ENCODE measurements at places on chromosomes 12 and 14. TPM values are rescaled to one million over a fixed set of nuclear protein-coding genes. Genes with fewer than 3 reads are reported as not detected.

DNA sequence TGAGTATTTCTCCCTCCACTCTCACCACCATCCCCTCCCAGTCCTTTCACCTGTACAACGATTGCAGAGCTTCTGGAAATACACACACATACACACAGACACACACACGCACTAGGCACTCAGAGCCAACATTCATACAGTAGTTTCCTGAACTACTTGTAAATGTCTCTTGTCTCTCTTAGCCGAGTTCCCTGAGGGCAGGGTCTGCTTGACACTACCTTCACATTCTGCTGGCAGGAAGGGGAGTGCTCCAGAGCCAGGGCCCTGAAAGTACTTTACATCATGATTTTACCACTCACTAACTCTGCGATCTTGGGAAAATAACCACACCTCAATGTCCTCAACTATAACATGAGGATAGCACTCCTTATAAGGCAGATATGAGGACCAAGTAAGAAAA is 82.7 kb downstream of the GAS2L3 start:
- DNase-seq, result no peak

- peak; percentile 74 for DNase-seq
These were observed 100.8 kb downstream of the CCER1 start for GRCh38 chr12:90854136-90854689.

DNA sequence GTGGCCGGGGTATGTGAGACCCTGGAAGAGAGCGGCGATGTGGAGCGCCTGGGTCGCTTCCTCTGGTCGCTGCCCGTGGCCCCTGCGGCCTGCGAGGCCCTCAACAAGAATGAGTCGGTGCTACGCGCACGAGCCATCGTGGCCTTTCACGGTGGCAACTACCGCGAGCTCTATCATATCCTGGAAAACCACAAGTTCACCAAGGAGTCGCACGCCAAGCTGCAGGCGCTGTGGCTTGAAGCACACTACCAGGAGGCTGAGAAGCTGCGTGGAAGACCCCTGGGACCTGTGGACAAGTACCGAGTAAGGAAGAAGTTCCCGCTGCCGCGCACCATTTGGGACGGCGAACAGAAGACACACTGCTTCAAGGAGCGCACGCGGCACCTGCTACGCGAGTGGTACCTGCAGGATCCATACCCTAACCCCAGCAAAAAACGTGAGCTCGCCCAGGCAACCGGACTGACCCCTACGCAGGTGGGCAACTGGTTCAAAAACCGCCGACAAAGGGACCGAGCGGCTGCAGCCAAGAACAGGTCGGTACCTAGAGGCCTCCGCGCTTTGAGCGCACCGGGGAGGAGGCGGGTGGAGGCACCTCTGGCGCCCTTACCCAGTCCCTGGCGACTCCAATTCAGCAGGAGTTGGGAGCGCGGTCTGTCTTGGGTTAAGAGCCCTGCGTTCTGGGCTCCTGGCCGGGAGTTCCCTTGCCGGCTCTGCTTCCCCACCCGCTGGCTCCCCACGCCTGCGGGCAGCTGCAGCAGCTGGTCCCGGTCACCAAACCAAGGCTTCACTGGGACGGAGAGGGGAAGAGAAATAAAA is 700 bp downstream of the SIX6 start:
- no peak for DNase-seq

- DNase-seq, result peak; percentile 41
These were observed 11.2 kb upstream of the LBHD2 start for GRCh38 chr14:103072595-103073366.

DNA sequence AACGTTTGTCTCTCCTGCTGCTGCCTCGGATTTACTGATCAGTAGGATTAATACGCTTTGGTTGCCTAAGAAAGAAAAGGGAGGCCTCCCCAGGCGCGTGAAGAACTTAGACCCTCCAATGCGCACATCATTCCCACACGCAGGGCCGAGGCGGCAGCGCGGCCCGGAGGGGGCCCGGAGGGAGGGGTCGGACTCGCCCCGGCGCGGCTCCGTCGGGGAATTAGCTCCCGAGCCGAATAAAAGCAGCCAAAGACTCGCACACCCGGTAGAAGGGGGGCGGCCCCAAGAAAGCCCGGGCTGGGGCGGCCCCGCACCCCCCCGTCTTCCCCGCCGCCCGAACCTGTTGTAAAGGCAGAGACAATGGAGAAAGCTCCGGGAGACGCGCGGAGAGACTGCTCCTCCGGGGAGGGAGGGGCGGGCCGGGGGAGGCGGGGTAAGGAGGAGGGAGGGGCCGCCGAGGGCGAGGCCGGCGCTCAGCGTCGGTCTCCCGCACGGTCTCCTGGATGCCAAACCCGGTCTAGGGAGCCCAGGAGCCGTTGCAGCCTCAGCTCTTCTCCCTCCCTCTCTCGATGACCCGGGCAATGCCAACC is at the start of gene NELL2:
TSS of gene NELL2 (minus strand) at position 362 of the 590 bp plus-strand sequence. CDS start 446 bp downstream, outside the sequence.
- DNase-seq, result peak; percentile 41

- DNase-seq, result no peak
These were observed 6.8 kb downstream of the VRK1 start for GRCh38 chr14:96803958-96804357.

DNA sequence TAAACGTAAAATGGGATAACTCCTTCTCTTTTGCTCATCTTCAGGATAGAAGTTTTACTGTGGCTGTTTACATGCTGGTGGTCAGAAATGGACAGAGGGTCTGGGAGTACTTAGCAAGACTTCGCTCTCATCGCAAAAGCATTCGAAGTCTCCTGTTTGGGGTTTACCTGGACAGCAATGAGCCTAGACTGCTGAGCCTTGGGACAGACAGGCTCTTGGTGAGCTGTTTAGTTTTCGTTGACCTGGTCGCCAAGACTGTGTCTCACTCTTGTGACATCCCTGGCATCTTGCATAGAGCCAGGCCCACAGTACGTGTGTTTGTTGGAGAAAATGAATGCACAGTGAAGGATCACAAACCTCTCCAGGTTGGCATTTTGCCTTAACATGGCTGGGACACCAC is 42.1 kb downstream of the CFAP251 start:
- no peak for DNase-seq

DNA sequence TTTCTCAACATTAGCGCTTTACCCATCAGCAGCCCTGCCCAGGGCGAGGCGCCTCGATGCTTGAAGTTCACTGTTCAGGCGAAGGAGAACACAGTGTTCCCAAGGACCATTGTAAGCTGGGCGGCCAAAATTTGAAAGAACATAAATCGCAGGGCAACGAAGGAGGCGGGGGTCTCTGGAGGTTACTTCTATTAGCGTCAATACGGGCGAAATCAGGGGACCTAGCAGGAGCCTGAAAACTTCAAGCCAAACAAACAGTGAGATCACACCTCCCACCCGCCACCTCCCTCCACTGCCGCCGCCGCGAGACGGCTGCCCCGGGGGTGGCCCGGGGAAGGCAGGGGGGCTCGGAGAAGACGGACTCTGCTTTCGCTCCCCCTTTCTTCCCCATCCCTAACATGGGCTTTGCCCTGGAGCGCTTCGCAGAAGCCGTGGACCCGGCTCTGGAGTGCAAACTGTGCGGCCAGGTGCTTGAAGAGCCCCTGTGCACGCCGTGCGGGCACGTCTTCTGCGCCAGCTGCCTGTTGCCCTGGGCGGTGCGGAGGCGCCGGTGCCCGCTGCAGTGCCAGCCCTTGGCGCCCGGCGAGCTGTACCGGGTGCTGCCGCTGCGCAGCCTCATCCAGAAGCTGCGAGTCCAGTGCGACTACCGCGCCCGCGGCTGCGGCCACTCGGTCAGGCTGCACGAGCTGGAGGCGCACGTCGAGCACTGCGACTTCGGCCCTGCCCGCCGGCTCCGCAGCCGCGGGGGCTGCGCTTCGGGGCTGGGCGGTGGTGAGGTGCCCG is at the start of gene PDZRN4:
TSS of gene PDZRN4 (plus strand) at position 263 of the 783 bp plus-strand sequence.
- DNase-seq, result no peak

DNA sequence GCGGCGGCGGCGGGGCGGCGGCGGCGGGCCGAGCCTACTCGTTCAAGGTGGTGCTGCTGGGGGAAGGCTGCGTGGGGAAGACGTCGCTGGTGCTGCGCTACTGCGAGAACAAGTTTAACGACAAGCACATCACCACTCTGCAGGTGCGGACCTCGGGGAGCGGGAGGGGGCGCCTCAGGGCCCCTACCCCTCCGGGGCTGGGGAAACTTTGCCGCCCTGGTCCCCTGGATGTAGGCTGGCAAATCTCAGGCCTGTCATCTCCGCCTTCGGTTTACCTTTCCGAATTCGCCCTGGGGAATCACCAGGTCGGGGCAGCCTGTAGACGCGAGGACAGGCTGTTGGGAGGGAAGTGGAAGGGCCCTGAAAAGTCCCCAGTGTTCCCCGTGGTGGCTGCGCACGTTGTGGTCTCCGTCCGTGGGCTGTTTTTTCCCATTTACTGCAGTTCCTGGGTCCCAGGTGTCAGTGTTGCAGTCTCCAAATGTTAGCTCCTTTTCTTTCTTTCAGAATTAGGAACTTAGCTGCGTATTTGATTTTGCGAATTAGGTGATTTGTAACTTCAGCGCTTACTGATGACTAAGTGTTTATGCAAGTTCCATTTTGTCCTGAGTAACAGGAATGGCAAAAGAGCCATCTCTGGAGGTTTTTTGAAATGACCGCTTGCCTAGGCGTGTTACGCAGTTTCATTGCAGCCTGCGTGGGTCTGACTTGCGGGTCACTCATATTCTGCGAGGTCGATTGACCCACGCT is 656 bp downstream of the RAB21 start:
- DNase-seq, result peak; percentile 87

- DNase-seq, result peak; percentile 6
These were observed 11.5 kb downstream of the GNS start for GRCh38 chr12:64747695-64748094.

DNA sequence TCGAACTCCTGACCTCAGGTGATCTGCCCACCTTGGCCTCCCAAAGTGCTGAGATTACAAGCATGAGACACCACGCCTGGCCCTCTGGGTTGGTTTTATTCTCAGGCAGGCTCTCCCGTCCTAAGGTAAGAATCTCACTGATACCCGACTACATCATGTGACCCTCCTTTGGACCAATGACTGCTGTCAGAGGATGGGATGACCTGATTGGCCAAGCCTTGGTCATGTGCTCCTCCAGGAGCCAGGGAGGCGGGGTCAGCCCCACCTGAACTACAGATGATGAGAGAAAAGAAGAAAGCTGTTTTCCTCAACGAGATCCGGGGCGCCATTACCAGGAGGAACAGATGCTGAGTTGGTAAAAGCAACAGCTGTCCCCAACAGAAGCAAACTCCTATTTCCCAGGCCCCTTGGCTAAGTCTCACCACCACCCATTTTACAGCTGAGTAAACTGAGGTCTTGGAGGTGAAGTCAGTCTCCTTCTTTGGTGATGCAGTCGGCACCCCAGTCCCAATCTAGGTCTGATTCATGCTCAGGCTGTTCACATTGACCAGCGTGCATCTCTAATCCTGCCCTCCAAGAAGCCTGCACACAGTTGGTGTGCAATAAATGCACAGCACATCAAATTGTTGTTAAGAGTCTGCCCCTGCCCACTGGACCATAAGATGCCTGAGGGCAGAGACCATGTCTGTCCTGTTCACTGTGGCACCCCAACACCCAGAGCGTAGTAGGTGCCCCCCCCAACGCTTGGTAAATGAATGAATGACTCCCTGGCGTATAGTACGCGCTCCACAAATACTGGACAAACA is 118.8 kb downstream of the SCARB1 start:
- peak; percentile 48 for DNase-seq

DNA sequence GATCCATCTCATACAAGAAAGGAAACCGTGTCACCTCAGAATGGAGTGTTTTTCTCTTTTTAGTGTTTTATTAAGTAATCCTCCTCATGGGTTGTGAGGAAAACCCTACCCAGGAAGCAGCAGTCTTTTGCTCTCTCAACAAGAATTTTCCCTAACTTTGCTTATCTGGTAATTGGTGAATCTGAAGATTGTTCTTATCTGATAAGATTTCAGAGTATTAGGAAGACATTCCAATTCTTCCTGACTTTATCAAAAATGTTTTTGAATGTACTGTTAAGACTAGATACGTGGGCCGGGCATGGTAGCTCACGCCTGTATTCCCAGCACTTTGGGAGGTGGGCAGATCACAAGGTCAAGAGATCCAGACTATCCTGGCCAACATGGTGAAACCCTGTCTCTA is 86.0 kb downstream of the PHLDA1 start:
- no peak for DNase-seq

DNA sequence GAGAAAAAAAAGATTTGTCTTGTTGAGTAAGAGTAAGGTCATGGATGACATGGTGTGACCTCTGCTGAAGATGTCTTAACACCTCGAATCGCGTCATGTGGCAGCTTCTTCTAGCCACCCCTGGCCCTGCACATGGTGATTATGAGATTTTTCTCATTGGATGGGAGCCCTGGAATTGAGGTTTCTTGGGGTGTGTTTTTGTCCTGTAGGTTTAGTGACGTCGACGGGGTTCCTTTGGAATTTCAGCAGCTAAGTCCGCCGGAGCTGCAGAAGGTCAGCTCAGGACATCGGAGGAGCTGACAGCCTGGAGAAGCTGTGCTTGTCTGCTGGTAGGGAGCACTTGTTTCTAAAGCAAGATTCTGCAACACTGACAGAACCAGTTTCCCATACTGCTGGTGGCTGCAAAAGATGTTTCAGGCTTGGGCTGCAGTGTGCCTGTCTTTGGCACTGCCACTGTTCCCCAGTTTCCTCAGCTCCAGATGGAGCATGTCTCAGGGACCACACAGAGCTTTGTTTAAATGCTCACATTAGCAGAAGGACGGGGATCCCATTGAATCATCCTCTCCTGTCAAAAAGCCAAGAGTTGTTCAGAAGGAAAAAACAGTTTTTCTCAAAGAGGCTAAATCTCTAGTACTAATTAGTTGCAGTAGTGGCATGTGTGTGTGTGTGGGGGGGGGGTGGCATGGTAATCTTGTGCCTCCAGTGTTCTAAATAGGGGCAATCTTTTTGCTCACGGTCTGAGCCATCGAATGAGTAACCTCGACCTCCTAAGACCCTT is 5.2 kb upstream of the FOS start:
- DNase-seq, result peak; percentile 87

GRCh38 chr14:102140027-102140749 is 491 bp downstream of the WDR20 start:
- peak; percentile 69 for DNase-seq

DNA sequence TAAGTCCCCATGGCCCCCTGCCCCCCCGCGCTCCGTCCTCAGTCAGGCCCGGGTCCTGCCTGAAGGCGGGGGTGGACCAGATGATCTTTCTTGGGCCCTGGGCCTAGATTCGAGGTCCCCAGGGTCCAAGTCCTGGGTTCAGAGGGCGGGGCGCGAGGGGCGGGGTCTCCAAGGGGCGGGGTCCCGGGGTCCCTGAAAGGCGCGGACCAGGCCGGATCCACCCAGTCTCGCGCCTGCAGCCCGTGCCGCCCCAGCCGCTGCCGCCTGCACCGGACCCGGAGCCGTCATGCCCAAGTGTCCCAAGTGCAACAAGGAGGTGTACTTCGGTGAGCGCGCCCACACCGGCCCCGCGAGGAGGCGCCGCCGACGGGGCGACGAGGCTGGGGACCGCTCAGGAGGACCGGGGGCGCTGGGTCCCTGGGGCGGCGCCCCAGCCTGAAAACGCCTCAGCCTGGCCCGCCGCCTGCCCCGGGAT is 325 bp downstream of the CRIP1 start:
- DNase-seq, result no peak

The SENP1 gene
- total RNA-seq, result 28.6 TPM

The ATG2B gene
- 10.0 TPM for total RNA-seq

The SPX gene
- 0.63 TPM for total RNA-seq

The GLT8D2 gene
- total RNA-seq, result 58.6 TPM

The DEPDC4 gene
- total RNA-seq, result 0.13 TPM

The RFLNA gene
- 4.9 TPM for total RNA-seq

The RERGL gene
- 0.51 TPM for total RNA-seq

The SYCP3 gene
- total RNA-seq, result not detected

The IFNG-AS1 gene
- total RNA-seq, result not detected

The PLEKHH1 gene
- not detected for total RNA-seq

The RERG gene
- total RNA-seq, result not detected

Measured in GM23248 (cell line).